ENCODE measurements at places on chromosomes 6 and 20.
A peak's percentile ranks its signal among the peaks of the same experiment; 100 is the strongest.

- DNase-seq = no peak
- peaks cover 1% of the 10 kb centered on the region for H3K36me3 ChIP-seq
- H3K4me1 ChIP-seq = no peaks in the 10 kb centered on the region
- no peak overlapping the region for H3K4me3 ChIP-seq
Observed at GRCh38 chr6:114581293-114581692, 238.5 kb upstream of the HS3ST5 start.

- H3K4me3 ChIP-seq = no peak overlapping the region
- no peak overlapping the region for H3K27ac ChIP-seq
- peaks cover 31% of the 10 kb centered on the region for H3K36me3 ChIP-seq
- H3K27me3 ChIP-seq = no peaks in the 10 kb centered on the region
Observed at GRCh38 chr6:147282566-147282959, 78.3 kb downstream of the STXBP5 start.

DNA sequence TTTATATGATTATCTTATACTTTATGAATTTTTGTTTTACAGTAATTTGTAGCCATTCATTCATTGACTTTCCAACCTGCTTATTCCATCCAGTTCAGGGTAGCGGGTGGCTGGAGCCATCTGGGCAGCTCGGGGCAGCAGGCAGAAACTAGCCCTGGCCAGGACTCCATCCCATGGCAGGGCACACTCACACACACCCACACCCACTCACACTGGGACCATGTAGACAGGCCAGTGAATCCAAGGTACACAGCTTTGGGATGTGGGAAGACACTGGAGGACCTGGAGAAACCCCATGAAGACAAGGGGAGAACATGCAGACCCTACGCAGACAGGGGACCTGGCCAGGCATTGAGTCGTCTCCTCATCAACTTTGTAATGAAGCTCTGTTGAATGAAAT, 84.8 kb downstream of the ADGRG6 start:
- H3K36me3 ChIP-seq = no peaks in the 10 kb centered on the region
- H3K27me3 ChIP-seq = no peaks in the 10 kb centered on the region
- DNase-seq = no peak
- H3K27ac ChIP-seq = no peak overlapping the region

DNA sequence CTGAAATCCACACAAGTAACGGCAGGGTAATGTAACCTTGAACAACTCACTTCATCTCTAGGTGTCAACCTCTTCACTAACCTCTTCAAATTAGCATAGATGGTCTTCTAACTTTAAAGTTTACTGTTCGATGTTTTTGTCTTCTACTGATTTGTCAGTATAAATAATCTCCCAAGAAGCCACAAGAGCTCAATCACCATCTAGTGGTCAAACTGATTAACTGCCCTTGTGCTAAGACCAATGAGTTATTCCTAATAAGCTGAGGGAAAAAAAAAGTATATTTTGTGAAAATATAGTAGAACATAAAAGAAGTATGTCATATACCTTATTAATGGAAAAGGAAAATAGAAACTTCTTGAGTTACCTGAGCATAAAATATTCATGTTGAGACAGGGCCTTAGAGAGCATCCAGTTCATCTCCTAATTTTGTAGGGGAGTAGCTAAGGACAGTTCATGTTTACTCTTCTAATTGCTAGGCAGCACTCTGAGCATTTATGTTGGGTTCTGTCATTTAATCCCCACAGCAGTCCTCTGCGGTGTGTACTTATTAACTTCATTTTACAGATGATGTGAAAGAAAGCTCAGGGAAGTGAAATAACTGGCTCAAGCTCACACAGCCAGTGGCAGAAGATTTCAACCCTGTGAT, 317.1 kb downstream of the ESR1 start:
- H3K27ac ChIP-seq = no peak overlapping the region
- H3K27me3 ChIP-seq = peaks cover 1% of the 10 kb centered on the region
- H3K4me3 ChIP-seq = no peak overlapping the region
- peaks cover 8% of the 10 kb centered on the region for H3K4me1 ChIP-seq
- no peak for DNase-seq

DNA sequence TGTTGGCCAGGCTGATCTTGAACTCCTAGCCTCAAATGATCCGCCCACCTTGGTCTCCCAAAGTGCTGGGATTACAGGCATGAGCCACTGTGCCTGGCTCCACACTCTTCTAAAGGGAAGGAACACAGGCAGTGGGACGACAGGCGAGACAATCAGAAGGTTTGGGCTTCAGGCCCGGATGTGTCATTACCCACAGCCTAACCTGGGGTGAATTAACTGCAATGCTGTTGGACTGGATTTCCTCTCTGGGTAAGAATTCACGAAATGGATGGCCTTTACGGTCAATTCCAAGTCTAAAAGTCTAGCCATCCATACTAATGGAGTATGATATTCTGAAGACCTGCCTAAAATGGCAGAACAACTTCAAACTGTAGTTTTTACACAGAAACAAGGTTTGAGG, 83.7 kb upstream of the CCDC28A start:
- no peak for DNase-seq
- no peak overlapping the region for H3K4me3 ChIP-seq
- no peak overlapping the region for H3K27ac ChIP-seq

DNA sequence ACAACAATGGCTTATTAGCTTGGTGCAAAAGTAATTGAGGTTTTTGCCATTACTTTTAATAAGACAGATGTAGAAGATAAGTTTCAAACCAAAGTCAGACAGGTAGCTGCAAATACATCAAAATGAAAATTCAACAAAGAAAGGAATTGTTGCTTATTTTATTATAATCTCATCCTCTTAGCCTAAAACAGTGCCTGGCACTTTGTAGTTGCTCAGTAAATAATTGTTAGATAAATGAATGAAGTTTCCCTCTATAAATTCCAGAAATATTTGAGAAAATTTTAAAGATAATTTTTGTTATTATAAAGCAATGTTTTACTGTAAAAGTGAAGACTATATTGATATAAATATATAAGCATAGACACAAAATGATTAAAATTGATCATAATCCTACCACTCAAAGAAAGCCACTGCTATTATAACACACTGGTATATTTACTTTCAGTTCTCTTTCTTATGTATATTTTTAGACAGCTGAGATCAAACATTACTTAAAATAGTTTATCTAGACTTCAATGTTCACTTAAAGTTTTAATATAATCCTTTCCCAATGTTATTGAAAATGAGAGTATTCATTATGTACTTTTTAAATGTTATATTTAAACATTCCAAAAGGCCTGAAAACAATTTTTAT, 42.5 kb downstream of the SESN1 start:
- H3K36me3 ChIP-seq = peaks cover 13% of the 10 kb centered on the region
- no peak overlapping the region for H3K27ac ChIP-seq
- no peak overlapping the region for H3K4me3 ChIP-seq
- DNase-seq = no peak
- peaks cover 33% of the 10 kb centered on the region for H3K4me1 ChIP-seq

- no peak overlapping the region for H3K27ac ChIP-seq
- H3K36me3 ChIP-seq = no peaks in the 10 kb centered on the region
- H3K4me1 ChIP-seq = no peaks in the 10 kb centered on the region
- H3K27me3 ChIP-seq = peaks cover 5% of the 10 kb centered on the region
Observed at GRCh38 chr6:98067375-98067774, 767.0 kb upstream of the POU3F2 start.

DNA sequence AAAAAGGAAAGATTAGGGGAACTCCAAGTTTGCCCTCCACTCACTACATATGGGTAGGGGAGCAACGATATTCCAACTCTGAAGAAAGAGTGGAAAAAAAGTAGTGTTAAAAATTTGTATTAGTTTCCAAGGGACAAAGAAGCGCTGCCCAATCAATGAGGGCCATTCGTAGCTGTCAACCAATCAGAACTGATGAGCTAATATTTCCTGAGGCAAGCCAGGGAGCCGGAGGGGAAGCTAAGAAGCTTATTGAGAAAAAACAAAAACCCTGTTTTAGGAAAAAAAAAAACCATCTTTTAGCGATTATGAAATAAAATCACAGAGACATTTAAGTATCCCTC, 59.5 kb downstream of the TRIM38 start:
- peak overlapping the region; percentile 100 for H3K27ac ChIP-seq
- peak overlapping the region; percentile 95 for H3K4me3 ChIP-seq
- no peaks in the 10 kb centered on the region for H3K27me3 ChIP-seq

- peak overlapping the region; percentile 41 for H3K27ac ChIP-seq
- no peak overlapping the region for H3K4me3 ChIP-seq
- no peaks in the 10 kb centered on the region for H3K27me3 ChIP-seq
- DNase-seq = no peak
- H3K4me1 ChIP-seq = peaks cover 22% of the 10 kb centered on the region
Observed at GRCh38 chr6:57207872-57208271, 14.2 kb downstream of the RAB23 start.

DNA sequence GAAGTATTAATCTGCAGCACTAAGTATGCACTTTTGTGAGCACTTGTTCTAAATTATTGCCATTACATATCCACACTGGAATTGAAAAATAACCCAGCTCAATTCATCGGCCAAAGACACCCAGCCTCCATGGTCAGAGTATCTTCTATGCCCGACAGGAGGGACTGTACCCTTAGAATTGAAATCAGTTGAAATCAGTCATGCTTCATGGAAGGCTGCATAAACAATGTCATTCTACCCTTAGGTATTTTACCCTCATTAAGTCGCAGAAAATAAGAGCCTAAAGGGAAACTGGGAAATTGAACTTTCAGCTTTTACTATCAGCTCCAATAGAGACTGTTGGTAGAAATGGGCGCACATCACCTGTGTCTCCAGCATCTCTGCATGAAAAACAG, 2.9 kb upstream of the RAMACL start:
- H3K4me3 ChIP-seq = no peak overlapping the region
- no peak for DNase-seq
- no peaks in the 10 kb centered on the region for H3K27me3 ChIP-seq
- H3K4me1 ChIP-seq = peaks cover 32% of the 10 kb centered on the region

GRCh38 chr6:169945117-169945516, 193.7 kb downstream of the ERMARD start:
- peaks cover 4% of the 10 kb centered on the region for H3K36me3 ChIP-seq
- no peak overlapping the region for H3K4me3 ChIP-seq
- H3K4me1 ChIP-seq = peaks cover 18% of the 10 kb centered on the region
- H3K27me3 ChIP-seq = peaks cover 22% of the 10 kb centered on the region

DNA sequence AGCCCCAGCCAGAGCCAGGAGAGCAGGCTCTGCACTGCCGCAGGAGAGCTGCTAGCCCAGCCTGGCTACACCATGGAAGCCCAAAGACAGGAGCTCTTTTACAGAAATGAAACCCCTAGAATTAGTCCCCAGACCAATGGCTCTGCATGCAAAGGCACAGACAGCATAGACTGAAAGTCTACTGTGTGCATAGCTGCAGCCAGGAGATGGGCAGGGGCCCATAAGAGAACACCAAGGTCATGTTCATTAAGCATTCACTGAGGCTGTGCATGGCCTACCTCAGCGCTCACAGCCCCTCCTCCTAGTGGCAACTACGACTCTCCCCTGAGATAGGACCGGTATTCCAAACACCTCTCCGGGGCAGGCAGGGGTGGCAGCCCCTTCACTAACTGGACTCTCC, 34.9 kb downstream of the SNX5 start:
- no peaks in the 10 kb centered on the region for H3K36me3 ChIP-seq
- H3K4me1 ChIP-seq = peaks cover 42% of the 10 kb centered on the region
- no peak for DNase-seq

- no peaks in the 10 kb centered on the region for H3K36me3 ChIP-seq
- DNase-seq = no peak
- peaks cover 16% of the 10 kb centered on the region for H3K27me3 ChIP-seq
- H3K4me1 ChIP-seq = no peaks in the 10 kb centered on the region
- no peak overlapping the region for H3K27ac ChIP-seq
Observed at GRCh38 chr20:64237316-64237715, 18.2 kb upstream of the PCMTD2 start.

DNA sequence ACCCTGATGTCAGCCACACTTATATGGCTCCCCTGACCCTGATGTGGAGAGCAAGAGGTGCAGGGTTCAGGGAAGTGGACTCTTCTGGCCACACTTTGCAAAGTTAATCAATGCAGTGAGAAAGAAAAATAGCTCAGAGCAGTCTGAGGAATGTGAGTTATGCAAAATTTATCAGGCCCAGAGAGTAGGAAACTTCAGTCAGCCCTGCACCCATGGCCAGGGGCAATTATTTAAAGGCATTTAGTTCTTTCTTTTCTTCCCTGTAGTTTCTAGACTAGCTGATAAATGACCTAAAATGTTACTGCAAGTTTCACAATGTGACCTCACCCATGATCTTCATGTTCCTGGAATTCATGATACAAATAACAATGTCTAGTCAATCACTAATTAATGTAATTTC, 143.7 kb upstream of the GGTLC1 start:
- H3K4me1 ChIP-seq = peaks cover 30% of the 10 kb centered on the region
- no peak for DNase-seq
- H3K27me3 ChIP-seq = no peaks in the 10 kb centered on the region
- H3K36me3 ChIP-seq = peaks cover 1% of the 10 kb centered on the region

- H3K36me3 ChIP-seq = peaks cover 59% of the 10 kb centered on the region
- H3K4me1 ChIP-seq = no peaks in the 10 kb centered on the region
- H3K27ac ChIP-seq = no peak overlapping the region
Observed at GRCh38 chr6:3006476-3006875, 6.8 kb downstream of the NQO2 start.

- no peaks in the 10 kb centered on the region for H3K36me3 ChIP-seq
- peaks cover 16% of the 10 kb centered on the region for H3K4me1 ChIP-seq
- H3K4me3 ChIP-seq = no peak overlapping the region
- no peaks in the 10 kb centered on the region for H3K27me3 ChIP-seq
- no peak overlapping the region for H3K27ac ChIP-seq
Observed at GRCh38 chr6:25553502-25553901, 98.5 kb upstream of the SCGN start.

- no peak overlapping the region for H3K27ac ChIP-seq
- H3K4me3 ChIP-seq = no peak overlapping the region
- no peak for DNase-seq
- no peaks in the 10 kb centered on the region for H3K27me3 ChIP-seq
Observed at GRCh38 chr6:46628976-46629375, 23.6 kb downstream of the CYP39A1 start.

- peaks cover 12% of the 10 kb centered on the region for H3K4me1 ChIP-seq
- H3K27ac ChIP-seq = no peak overlapping the region
- no peak overlapping the region for H3K4me3 ChIP-seq
- H3K36me3 ChIP-seq = no peaks in the 10 kb centered on the region
- no peak for DNase-seq
Observed at GRCh38 chr20:46804126-46804525, 90.5 kb upstream of the EYA2 start.

DNA sequence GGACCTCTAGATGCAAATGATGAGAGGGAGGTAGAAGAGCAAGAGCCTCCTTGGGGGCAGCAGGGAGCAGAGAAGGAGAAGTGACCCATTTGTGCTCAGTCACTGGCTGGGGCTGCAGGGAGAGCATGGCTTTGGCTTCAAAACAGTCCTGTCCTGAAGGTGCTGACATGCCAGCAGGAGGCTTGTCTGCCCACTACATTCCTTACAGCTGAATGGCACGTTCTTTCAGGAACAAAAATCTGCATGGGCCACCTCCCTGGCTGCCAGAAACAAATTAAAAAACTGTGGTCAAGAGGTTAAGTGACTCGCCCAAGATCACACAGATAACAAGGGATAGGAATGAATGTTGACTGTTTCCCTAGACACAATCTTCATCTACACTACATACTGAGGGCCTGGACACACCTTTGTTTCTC, 188.8 kb downstream of the HIVEP2 start:
- H3K27me3 ChIP-seq = no peaks in the 10 kb centered on the region
- no peak for DNase-seq
- no peak overlapping the region for H3K27ac ChIP-seq
- no peaks in the 10 kb centered on the region for H3K4me1 ChIP-seq
- H3K36me3 ChIP-seq = peaks cover 36% of the 10 kb centered on the region
